ENCODE measurements at places on chromosomes 12 and 14. TPM values are rescaled to one million over a fixed set of nuclear protein-coding genes. Genes with fewer than 3 reads are reported as not detected.

NINJ2 gene
- total RNA-seq: not detected

ARHGEF25 gene
- 9.6 TPM for total RNA-seq

BMAL2 gene
- total RNA-seq: 0.83 TPM

DPPA3 gene
- total RNA-seq: not detected
